Stimulated activated CD4-positive, alpha-beta T cell treated with anti-CD3 and anti-CD28 coated beads, Interleukin-4, amount 100 ng/mL, for 1 hour (primary cell): ENCODE measurements at places on chromosomes 6 and 20.

DNA sequence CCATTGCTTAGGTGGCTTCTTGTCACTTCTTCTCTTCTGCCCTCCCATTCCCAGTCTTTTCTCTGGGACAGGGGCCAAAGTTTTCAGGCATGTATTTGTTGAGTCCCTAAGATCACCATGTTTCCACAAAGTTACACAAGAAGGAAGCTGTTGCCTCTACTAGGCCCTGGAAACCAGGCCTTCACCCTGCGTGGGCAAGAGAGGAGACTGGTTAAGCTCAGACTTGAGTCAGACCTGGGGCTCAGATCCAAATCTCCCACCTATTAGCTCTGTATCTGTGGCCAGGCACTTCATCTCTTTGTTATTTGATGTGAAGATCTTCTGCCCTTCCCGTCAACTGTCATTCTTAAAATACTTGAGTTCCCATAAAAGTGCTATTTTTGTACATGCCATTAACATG lies 154.6 kb downstream of the SASH1 start:
- DNase-seq: no peak

DNA sequence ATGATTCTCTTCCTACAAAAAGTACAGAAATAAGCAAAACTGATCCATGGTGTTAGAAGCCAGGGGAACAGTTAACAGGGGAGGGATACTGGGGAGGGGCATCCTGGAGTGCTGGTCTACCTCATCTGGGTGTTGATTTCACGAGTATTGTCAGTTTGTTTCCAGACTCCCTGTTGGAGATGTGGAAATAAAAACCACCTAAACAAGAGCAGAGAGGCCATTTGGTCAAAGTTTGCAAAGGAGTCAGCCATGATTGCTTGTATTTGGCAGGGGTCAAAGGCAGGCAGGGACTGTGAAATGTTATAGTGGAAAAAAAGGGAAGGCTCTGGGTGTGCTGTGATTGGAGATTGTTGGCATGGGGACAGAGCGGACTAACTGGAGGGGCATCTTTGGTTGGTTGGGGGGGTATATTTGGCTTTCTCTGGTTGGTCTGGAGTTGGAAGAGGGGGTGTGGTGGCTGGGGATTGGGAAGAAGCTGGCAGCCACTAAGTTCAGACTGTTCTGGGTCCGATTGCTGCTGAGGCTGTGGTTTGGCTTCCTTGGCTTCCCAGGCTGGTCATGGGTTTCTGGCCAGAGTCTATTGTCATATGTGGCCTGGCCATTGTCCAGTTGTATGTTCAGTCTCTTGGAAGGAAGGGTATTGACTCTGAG lies 14.9 kb upstream of the PANK2 start:
- DNase-seq: no peak

- DNase-seq: no peak
Measured at GRCh38 chr6:44005507-44005903, 121.7 kb downstream of the MRPL14 start.

- DNase-seq: no peak
Measured at GRCh38 chr20:25669826-25670422, 26.7 kb downstream of the ZNF337 start.

DNA sequence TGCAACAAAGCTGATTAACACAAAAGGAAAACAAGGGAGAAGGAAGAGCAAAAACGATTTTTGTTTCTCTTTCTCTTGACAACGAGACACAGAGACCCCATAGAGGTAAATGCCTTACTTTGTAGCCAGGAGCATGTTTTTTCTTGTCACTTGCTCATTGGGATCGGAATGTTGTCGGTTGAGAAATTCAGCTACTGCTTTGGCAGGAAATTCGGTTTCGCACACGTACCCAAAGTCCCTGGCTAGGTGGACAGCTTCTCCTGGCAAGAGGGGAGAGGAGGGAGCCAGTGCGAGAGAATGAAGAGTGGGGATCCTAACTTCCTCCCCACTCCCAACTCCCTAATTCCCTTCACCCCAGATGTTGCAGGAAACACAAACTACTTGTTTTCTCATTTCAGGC lies 14.5 kb downstream of the TFAP2A start:
- no peak for DNase-seq

GRCh38 chr6:1781817-1782184 lies 172.1 kb downstream of the FOXC1 start:
- no peak for DNase-seq

DNA sequence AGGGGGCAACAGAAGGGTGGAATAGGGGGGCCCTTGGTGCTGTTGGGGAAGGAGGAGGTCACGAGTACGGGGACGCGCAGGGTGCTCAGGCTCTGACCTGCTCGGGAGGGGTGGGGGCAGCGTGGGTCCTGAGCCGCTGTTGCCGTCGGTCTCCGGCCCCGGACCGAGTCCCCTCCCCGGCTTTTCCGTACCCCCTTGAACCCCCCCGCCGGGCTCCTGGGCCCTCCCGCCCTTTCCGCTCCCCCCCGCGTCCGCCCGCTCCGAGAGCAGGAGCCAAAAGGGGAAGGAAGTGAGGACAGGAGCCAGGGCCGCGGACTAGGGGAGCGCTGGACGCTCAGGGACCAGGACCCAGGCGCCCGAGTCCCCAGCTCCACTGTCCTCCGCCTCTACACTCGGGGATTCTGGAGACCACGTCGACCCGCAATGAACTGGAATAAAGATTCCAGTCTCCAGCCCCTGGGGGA lies at the start of gene RGL2:
RGL2 (minus strand) TSS at position 170 of the 464 bp plus-strand sequence. CDS start 332 bp downstream, outside the sequence.
- peak; percentile 62 for DNase-seq

- peak; percentile 65 for DNase-seq
Measured at GRCh38 chr6:41602864-41603608, 35.2 kb upstream of the MDFI start.

- DNase-seq: no peak
Measured at GRCh38 chr6:140559458-140559857, 1185.0 kb upstream of the CITED2 start.

DNA sequence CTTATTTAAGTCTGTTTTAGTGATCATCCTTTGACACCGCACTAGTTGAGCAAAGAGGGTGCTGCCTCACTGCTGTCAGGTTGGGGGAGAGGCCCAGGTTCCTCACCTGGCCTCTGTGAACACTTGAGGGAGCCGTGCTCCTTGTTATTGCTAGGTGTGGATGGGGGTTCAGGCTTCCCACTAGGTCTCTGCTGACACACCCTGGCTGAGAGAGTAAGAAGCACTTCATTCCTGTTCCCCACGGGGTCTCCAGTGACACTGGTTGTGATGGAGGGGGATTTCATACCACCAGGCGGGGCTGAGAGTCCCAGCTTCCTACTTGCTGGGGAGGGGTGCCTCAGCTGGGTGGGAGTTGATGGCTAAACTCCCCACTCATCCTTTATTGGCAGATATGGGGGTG lies 11.1 kb upstream of the NOTCH4 start:
- no peak for DNase-seq

GRCh38 chr6:108958900-108959770 lies 110.9 kb downstream of the ARMC2 start:
- no peak for DNase-seq

DNA sequence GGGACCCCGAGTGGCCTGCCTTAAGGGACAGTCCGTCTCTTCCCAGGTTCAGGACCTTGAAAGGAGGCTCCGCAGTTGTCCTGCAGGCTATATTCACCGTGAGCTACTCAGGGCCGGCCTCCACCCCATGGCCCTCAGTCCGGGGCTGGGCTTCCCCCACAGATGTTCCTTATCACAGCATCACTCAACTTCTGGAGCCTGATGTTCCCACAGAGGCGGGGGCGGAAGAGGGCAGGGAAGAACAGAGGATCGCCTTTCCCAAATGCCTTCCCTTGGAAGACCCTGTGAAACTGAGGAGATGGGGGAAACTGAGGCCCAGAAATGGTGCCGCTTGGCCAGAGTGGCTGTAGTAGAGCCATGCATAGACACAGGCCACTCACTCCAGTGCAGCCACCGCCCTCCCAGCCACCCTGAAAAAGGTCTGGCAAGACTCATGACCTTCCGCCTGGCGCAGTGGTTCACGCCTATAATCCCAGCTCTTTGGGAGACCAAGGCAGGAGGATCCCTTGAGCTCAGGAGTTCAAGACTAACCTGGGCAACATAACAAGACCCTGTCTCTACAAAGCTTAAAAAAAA lies 4.3 kb upstream of the COX4I2 start:
- DNase-seq: no peak

- no peak for DNase-seq
Measured at GRCh38 chr6:112920994-112921393, 573.9 kb downstream of the RFPL4B start.

DNA sequence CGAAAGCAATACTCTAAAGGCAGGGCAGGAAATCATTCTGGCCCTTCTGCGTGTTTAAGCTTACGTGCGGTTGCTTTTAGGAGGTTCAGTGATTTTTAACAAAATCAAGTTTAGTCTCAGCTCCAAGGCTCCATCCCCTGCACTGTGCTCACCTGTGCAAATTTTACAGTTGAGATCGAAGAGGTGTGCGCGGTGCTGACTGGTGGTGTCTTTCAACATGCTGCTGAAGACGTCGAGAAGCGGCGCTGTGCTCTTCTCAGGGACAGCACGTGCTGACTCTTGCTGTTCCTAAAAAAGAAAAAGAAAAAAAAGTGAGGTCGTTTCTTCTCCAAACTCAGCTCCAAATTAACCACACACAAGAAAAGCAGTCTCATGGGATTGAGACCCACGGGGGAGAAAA lies 32.0 kb downstream of the DIDO1 start:
- no peak for DNase-seq

GRCh38 chr6:12582421-12583110 lies 134.0 kb upstream of the PHACTR1 start:
- no peak for DNase-seq
